ENCODE measurements at places on chromosomes 6 and 20.

- ATAC-seq: no peak
Measured at GRCh38 chr6:75085931-75086635, 119.8 kb downstream of the COL12A1 start.

GRCh38 chr6:140653972-140654371 lies 1279.5 kb upstream of the CITED2 start:
- no peak for ATAC-seq

GRCh38 chr20:49724408-49725223 lies 10.9 kb upstream of the B4GALT5 start:
- ATAC-seq: no peak

- no peak for ATAC-seq
Measured at GRCh38 chr6:32491700-32492099, 38.4 kb downstream of the HLA-DRB5 start.

DNA sequence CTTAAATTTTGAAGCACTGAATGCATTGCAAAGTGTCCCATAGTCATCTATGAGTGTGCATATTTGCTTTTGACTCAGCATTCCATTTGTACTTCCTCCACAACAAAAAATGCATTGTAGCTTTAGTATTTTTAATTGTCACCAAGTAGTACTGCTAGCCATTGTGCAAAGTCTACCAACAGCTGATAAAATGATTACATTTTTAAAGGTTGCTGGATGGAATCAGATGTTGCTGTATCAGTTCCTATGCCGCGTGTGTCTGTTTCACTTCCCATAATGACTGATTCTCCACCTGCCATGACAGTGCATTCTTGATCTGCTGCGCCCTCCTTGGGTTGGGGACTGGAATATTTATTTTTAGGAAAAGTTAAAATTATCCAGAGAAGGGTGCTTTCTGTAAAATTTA lies 41.2 kb downstream of the SLX4IP start:
- ATAC-seq: peak; percentile 32

GRCh38 chr6:147177286-147177685 lies 26.9 kb upstream of the STXBP5 start:
- no peak for ATAC-seq

DNA sequence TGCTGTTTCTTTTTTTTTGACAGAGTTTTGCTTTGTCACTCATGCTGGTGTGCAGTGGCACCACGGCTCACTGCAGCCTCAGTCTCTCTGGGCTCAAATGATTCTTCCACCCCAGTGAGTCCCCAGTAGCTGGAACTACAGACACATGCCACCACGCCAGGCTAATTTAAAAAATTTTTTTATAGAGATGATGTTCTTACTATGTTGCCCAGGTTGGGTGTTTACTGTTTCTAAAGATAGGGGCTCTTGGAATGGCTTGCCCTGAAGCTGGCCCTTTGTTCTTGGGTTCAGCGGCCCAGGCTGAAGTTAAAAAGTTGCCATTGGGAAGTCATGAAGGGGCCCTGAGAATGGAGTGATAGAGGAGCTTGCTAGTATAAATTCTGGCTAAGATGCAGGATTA lies 16.5 kb downstream of the RALGAPB start:
- no peak for ATAC-seq

DNA sequence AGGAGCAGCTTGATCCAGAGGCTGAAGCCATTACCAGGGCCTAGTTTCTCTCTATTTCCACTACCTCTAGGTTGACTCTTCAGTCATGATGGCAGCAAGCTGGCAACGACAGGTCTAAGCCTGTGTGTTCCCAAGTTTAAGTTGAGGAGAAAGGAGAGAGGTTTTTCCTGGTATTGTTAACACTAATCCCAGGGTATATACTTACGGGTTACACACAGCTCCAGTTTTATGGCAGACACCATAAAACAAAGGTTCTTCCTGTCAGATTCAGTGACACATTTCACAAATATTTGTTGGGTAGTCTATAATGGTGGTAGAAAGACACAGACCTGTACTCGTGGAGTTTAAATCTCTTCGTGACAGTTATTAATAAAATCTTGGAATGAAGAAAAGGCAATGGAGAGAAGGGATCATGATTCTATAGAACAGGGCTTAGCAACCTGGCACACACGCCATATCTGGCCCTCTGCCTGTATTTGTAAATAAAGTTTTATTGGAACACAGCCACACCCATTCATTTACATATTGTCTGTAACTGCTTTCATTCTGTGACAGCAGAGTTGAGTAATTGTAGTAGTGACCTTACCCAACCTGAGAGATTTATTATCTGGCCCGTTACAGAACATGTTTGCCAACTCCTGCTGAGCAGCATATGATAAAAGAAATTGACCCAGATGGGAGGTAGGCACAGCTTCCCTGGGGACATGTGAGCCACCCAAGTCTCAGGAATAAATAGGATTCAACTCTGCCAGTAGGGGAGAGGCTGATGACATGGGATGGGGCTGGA lies 323.3 kb downstream of the CDH4 start:
- no peak for ATAC-seq

GRCh38 chr6:37860226-37860839 lies 40.8 kb downstream of the ZFAND3 start:
- ATAC-seq: no peak

- ATAC-seq: no peak
Measured at GRCh38 chr6:2482773-2483172, 237.4 kb upstream of the GMDS start.

- ATAC-seq: no peak
Measured at GRCh38 chr6:434051-434705, 42.6 kb downstream of the IRF4 start.

Data from activated CD4-positive, CD25-positive, alpha-beta regulatory T cell treated with anti-CD3 and anti-CD28 coated beads, Interleukin-2, amount 50 U/mL, for 24 hours (primary cell).